Naive thymus-derived CD8-positive, alpha-beta T cell (primary cell): ENCODE measurements at places on chromosomes 1 and 21.

DNA sequence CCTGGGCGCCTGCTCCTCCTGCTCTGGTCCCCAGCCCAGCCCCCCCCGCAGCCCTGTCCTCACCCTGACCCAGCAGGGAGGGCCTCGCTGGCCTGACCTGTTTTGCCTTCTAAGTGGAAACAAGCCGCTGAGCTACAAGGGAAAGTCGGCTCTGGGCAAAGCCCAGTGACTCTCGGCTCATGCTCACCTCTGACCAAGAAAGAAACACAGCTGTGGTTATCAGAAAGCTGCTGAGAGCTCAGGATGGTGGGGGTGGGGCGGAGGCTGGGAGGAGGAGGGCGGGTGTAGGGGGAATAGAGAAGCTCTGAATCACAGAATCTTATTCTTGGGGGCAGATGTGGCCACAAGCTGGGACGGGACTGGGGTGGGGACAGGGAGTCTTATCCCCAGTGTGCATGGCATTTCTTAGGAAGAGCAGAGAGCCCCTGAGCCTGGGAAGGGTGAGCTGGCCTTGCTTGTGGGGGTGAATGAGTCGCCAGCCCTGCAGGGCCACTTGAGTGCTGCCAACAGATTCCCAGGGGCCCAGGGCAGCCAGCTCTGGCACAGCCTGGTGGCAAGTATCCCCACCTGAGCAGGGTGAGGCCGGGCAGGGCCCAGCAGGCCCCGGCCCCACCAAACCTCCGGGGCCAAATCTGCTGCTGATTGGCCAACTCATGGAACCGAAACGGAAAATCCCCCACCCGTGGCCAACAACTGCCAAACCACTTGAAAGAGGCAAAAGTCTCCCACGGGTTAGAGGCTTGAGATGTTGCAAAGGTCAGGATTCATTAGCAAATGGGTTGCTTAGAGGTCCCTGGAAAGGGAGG lies 120.6 kb downstream of the SPSB1 start:
- peak; percentile 15 for DNase-seq

DNA sequence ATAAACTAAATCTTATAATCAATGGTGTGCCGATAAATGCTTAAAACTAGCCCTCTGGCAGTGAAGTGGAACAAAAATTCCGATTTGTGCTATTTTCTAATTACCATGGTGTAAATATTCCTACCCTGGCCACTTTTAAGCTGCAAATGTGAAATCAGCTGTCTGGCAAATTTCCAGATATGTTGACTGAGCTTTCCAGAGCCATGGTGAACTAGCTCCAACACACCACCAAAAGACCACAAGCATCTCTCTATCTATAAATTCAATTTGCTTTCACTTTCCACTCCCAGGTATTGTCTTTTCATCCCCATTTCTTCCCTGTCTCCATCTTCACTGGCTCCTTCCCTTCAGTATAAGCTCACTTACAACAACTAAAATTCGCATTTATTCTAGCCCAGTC lies 152.3 kb upstream of the RGS18 start:
- no peak for DNase-seq

DNA sequence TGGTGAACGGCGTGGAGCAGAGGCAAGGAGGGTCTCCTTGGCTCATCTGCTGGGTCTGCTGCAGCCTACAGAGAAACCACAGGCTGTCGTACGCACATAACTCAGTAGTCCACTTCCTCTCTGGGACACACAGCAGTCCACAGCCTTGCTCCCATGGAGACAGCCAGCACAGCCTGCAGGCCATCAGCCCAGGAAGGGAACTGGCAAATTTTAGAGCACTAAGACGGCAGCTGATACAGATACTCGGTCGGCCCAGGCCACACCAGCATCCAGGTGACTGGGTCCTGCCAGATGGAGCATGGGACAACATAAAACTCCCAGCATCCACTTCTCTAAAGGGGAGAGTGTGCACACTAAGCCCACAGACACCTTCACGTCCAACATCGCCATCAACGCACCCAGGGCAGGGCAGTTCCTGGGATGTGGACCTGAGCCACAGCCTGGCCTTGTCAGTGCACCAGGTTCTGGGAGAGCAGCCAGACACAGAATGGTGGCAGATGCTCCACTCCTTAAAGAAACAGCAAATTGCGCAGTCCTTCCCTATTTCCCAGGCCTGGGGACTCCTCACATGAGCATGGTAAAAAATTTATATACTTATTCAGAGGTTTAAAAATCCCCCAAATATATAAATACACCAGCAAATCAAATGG lies 247.1 kb upstream of the RAB4A start:
- DNase-seq = no peak

GRCh38 chr1:27958513-27958912 lies 1.3 kb upstream of the XKR8 start:
- no peak for DNase-seq

DNA sequence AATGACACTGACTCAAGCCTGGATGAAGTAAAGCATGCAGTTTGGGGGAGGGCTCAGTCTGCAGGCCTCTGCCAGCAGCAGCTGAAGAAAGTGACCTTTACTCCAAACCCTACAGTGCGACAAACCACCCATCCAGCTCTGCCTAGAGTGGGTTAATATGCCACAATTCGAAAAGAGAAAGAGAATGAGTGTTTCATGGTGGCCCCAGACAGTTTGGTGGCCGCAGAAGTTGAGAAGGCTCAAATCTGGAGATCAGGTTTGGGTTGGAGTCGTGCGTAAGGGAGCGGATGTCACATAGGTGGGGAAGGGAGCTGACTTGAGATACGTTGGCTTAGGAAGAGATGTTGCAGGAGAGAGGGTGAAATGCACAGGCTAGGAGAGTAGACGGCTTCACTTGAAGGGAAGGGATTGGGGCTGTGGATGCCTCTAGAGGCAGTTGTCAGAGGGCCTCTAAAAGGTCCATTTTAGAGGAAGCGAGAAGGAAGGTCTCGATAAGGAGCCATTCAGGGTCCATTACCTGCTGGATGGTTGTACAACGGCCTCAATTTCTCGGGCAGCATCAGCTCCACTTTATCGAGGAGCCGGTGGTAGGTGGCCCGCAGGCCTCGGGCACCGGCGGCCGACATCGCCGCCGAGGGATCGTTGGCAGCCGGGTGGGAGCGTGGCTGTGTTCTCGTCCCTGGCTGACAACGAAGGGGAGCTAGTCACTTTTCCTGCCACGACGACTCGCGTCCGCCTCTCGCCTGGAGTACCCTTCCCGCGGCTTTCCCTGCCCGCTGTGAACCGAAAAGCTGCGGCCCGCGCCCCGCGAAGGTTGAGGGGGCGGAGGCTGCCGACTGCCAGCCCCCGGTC lies 1.0 kb upstream of the DCAF6 start:
- DNase-seq = no peak

DNA sequence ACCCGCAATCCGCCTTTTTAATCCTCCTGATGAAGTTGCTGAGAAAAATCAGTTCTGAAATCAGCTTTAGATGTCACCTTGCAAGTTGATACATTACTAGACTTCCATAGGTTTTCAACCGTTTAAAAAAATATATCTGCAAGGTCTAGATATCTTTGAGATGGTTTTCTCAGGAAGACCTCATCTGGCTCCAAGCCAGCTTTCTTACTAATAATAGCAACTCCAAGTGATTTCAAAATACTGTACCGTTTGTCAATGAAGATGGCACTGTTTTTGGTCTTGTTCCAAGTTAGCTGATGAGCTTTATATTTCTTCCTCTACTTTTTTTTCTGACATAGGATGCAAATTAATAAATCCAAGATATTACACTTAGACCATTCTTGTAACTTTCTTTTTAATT lies 40.3 kb downstream of the LRRC8C start:
- no peak for DNase-seq

GRCh38 chr21:41845310-41846032 lies 33.7 kb downstream of the PRDM15 start:
- DNase-seq = no peak

DNA sequence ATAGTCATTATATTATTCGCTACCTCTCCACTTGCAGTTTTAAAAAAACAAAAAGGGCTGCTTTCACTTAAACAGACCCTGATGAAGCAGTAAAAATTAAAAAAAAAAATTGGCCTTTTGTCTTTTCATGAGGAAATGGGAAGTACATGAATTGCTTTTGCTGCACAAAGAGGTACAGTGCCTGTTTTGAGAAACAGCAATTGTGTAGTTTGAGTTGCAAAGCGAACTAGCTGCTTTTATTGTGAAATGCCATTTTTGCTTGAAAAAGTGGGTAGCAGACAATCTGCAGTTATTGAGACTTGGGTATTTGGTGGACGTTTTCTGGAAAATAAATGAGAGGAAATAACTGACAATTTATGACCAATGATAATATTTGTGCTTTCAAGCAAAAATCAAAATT lies 7.0 kb downstream of the DIP2A start:
- no peak for DNase-seq

- DNase-seq = no peak
Measured at GRCh38 chr1:25110036-25110435, 122.3 kb downstream of the SYF2 start.

DNA sequence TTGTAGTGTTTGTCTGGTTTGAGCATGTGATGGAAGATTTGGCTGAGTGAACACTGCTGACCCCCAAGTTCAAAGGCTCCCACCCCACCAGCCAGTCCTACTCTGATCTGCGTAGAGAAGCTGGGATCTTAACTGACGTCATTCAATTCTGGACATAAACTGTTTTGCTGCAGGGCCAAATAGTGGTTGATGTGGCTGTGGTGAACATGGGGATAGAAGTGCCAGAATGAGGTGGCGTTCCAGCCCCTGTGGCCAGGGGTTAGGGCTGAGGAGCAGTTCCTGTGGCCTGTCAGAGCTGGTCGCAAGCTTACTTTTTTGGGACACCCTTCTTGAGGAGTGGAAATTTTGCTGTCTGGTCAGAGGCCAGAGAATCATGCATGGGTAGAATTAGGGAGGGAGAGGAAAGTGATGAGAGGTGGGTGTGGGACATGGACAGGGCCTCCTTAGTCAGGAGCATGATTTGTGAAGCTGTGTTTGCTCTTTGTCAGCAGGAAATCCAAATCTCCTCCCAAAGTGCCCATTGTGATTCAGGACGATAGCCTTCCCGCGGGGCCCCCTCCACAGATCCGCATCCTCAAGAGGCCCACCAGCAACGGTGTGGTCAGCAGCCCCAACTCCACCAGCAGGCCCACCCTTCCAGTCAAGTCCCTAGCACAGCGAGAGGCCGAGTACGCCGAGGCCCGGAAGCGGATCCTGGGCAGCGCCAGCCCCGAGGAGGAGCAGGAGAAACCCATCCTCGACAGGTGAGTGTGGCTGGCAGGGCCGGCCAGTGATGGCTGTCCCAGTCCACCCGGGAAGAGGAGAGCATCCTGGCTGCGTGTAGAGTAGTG lies 25.9 kb downstream of the SZRD1 start:
- no peak for DNase-seq

DNA sequence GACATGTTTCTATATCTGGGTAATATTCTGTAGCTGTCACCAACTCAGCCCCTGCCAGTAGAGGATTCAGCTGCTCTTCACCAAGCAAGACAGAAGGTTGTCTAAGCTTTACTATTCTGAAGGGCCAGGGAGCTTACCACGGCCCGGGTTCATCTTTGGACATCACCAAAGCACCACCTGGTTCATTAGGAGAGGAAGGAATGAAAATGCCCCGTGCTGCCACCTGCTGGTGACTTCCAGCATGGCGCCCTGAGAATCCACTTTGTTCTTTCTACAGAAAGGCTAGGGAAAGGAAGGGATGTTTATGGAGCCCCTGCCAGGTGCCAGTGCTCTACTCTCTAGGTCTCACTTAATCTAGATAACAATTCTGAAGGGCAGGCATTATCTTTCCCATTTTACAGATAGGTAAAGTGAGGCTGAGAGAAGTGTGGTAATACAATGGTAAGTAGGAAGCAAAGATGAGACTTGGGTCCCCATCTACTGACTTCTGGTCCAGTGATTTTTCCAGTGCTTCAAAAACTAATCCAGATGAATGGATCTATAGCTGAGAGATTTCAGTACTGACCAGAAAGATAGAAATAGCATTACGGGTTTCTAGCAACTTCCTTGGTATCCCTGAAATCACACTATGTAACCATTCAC lies 79.5 kb downstream of the BEND5 start:
- DNase-seq = peak; percentile 23

DNA sequence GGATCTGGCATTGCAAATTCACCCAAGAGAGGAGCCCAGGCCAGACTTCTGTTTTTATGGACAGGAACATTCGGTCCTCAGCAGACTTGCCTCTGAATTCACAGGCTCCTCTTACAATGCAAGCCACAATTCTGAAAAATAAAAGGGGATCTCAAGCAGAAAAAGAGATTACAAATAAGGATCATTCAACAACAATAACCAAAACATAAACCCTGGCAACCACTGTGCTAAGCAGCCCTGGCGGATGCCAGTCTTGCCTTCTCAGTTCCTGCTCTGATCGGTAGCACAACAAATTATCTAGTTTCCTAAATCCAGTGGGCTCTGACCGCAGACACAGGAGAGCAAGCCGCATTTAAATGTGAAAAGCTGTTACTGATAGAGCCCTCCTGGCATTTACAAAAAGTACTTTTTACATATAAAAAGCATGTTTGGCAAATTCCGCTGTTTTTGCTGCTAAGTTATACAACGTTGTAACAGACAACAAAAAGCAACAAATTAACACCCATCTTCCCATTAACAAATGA lies 123.4 kb upstream of the FOXD3 start:
- no peak for DNase-seq

GRCh38 chr21:20026543-20026942 lies 971.7 kb upstream of the NCAM2 start:
- DNase-seq = no peak

GRCh38 chr1:80375662-80376061 lies 1369.1 kb upstream of the ADGRL4 start:
- DNase-seq = no peak

- no peak for DNase-seq
Measured at GRCh38 chr21:39120876-39121599, 62.2 kb downstream of the PSMG1 start.
